ENCODE measurements at places on chromosomes 11 and 22.

GRCh38 chr22:23032658-23033057 is 37.7 kb upstream of the GNAZ start:
- no peak for DNase-seq

DNA sequence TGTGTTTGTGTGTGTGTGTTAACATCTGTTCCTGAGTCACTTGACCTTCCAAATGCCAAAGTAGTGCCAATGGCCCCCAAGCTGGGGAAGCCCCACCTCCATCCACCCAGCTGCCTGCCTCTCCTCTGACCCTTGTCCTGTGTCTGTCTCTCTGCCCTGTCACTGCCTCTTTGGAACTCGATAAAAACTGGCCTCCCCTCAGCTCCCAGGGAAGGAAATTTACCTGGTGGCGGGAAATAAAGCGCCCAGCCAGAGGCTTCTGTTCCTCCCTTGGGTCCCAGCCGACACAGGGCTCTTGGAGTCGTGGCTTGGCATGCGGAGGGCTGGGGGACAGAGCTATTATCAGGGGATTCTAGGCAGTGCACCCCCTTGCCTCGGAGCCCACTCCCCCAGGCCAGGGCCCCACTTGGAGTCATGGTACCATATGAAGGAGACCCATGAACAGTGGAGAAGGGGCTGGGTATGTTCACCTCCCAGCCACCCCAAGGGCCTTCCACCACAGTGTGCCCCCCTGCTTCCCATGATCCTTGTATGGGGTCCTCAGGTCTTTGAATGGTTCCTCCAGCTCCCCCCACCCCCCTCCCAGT is 6.2 kb downstream of the KCNC1 start:
- DNase-seq: no peak

DNA sequence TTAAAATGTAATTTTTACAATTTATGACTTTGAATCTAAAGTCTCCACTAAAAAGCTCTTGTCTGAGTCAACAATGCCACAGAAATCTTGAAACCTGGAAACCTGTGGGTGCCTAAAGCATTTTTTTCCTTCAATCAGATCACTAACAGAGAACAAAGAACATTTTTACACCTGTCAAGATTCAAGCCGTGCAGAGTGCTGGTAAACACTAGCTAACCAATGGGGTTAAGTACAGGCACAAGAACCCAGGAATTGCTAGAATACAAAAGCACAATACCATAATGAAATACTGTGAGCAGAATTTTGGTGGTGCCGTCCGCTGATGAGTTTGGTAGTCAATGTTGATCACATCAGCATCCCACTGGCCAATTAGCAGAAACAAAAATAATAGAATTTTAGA is 380.3 kb upstream of the PITPNB start:
- no peak for DNase-seq

- DNase-seq: no peak
These were observed 4.9 kb downstream of the LGALS1 start for GRCh38 chr22:37680191-37680851.

DNA sequence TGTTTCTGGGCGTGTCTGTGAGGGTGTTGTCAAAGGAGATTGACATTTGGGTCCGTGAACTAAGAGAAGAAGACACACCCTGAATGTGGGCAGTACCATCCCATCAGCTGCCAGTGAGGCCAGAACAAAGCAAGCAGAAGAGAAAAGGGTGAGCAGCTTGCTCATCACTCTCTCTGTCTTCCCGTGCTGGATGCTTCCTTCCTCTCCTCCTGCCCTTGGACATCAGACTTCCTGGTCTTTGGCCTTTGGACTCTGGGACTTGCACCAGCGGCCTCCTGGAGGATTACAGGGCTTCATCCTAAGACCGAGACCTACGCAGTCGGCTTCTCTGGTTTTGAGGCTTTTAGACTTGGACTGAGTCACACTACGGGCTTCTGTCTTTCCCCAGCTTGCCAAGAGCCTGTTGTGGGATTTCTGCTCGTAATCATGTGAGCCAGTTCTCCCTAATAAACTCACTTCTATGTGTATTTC is 18.8 kb downstream of the APOL2 start:
- no peak for DNase-seq

DNA sequence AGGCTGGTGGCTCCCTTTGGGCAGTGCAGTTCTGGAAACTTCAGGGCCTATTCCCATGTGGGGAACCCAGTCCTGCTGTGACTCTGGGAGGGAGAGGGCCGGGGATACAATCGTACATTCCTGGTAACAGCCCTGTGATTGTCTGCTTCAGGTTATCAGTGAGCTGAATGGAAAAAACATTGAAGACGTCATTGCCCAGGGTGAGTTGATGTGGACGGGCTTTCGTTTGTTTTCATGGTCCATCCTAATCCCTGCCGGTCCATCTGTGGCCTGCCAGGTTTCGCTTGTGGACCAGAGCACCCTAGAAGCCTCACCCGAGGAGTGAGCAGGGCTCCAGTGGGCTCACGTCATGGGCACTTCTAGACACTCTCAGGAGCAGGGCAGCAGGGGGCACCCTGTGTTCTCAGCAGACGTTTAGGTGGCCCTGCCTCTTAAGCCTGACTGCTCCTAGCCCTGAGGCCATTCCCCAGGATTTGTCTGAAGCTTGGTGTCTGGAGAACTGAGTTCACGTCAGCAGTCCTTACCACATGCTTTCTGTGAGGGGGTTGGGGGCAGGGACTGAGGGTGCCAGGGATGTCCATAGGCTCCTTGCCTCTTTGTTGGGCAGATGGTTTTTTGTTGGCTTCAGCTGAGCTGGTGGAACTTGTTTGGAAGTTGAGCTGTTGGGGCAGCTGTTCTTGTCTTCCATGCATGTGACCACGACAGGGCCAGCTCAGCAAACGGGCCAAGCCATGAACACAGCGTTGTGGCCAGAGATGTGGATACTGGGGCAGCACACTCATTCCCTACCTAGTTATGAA is 1.9 kb downstream of the RPLP2 start:
- DNase-seq: no peak

DNA sequence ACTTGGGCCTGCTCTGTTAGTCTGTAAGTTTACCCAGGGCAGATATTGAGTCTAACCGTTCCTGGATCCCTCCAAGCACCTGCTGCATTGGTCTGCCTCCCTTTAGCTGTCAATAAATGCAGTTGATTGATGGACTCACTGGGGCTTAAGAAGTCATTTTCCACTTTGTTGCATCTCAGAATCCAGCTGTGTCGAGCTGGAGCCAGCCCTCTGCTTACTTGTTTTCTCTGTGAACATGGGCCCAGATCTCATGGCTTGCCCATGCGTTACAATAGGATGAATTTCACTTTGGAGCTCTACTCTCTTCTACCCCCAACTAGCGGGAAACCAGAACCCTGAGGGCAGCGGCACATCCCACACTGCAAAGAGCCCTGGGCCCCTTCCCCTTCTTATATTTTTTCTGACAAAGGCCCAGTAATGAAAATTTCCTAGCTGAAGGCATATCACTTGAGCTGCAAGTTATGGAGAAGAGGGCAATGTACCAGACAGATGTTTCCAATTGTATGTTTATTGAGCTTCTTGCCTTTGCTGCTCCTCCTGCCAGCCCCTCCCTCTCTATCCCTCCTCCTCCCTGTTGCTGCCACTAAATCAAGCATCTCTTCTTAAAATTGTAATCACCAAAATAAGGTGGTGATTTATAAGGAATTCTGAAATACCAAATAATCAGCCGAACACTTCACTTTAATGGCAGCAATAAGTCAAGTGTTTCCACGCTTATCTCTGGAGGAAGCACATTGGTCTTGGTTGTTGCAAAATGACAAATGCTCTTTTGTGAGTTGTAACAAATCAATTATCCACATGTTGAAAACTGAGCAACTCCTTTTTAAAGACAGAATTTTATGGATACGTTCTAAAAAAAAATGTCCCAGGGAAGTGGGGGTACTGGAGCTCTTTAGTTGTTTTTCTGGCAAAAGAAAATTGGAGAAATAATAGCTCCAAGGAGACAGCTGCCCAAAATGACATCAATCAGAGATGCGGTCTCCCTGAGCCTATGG is 212.3 kb upstream of the ZBED5 start:
- DNase-seq: no peak

- DNase-seq: no peak
These were observed 193.0 kb downstream of the MAML2 start for GRCh38 chr11:96149743-96150555.

GRCh38 chr11:40338739-40339138 is 1120.7 kb downstream of the LRRC4C start:
- no peak for DNase-seq

GRCh38 chr11:73972187-73972586 is 10.5 kb downstream of the UCP2 start:
- no peak for DNase-seq

DNA sequence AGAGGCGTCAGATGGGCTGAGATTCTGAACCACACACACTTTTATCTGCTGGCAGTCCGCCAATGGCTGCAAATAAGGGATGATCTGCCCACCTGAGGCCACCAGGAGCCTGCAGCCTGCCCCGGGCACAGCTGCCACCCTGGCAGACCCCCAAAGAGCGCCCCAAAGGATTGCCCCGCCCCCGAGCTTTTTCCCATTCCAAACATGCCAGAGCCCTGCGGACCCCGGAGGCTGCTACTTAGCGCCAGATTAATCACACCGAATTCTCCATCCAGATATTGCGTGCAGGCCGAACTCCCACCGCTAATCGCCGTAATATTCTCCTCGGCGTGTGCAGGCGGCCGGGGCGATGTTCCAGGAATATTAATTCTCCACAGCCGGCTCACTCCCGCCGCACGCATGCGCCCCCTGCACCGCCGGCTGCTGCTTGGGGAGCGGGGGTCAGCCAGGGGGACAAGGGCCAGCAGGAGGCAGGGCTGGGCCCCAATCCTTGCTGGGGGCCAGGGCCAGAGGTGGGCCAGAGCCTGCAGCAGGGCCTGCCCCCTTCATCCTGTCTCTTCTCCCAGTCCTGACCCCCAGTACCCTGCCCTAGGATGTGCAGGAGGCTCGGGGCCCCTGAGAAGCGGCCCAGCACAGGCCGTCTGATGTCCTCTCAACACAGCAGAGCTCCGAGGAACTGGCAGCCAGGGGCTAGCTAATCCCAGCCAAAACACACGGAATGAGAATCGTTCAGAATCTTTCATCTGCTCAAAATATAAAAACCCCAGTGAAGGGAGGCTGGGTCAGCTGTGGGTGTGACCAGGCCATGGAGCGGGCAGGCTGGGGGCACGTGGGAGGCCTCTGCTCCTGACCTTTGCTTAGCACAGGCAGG is 19.5 kb upstream of the TCF20 start:
- DNase-seq: no peak

GRCh38 chr11:82308979-82309378 is 424.7 kb downstream of the FAM181B start:
- DNase-seq: no peak

DNA sequence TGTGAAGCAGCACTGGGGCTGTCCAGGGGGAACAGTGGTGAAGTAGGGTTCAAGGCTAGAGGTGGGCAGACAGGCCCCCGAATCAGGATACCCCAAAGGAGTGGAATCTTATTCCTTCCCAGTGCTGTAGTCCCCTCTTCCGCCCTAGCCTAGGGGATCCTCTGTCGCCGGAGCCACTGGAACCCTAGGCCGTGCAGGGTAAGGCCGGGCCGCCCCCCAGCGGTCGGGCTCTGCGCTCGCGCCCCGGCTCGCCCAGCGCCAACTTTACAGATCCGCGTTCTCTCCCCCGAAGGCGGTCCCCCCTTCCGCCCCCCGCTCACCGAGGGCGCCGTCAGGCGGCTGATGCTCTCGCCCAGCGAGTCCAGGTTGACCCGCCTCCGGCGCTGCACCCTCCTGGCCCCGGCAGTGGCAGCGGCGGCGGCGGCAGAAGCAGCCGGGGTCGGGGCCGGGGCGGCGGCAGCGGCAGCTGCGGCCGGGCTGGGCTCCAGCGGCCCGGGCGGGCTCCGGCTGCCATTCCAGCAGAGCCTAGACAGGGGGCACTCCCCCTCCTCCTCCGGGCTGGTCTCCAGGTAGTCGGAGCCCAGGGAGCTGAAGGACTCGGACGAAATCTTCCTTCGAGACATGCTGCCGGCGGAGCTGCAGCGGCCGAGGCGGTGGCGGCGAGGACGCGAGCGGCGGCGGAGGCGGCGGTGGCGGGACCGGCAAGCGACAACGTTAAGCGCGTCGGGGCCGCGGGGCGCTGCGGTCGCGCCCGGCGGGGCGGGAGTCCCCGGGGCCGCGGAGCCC is 650 bp downstream of the GUCY1A2 start:
- no peak for DNase-seq

- DNase-seq: no peak
These were observed 5.1 kb downstream of the POU2AF3 start for GRCh38 chr11:111303461-111303860.

GRCh38 chr22:22993184-22993583 is 77.1 kb upstream of the GNAZ start:
- no peak for DNase-seq

DNA sequence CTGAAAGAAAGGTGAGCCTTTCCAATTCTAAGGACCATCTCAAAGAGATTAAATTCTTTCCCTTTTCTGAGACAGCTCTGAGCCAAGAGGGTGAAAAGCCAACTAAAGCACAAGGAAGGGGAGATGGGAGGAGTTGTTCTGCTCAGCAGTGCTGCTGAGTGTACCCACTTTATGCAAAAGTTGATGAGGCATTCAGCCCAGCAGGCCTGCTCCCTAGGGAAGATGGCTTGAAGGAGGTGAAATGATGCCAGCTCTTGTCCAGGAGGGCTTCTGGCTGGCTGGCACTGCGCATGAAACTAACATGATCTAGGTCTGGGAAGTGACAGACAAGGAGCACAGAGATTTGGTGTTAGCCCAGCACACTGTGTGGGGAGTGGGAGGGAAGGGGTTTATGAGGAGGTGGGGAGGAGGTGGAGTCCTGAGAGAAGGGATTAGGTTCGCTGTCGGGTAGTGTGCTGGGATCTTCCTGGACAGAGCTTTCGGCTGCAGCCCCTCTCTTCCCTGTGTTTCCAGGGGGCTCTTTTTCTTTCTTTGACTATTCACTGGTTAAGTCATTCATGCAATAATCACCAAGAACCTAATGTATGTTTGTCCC is 225.5 kb upstream of the NARS2 start:
- no peak for DNase-seq

DNA sequence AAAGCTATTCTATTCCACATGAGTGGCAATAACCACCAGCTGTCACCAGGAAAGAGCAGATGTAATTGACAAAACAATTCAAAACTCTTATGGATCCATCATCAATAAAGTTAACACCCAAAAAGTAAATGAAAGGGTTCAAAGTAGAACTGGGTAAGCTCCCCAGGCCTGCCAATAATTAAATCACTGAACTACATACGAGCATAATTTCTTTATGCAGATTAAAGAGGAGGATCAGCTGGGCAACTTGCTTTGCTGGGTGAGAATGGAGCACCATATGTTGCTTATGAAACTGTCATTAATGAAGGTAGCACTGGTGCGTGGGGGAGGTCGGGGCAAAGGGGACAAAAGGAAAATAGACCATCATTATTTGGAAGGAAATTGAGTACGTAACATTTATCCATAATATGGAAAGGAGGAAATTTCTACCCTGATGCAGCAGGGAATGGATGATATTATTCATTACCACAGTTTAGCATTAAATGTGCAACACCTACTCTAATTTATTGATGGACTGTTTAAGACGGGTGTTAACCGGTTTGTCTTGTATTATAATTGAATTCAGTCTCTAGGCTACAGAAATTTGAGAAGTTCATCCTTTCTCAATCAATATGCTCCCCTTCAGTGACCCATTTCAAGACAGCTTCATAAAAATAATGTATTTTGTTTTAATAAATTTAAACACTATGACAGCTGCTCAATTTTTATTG is 315.9 kb downstream of the CADM1 start:
- DNase-seq: no peak

- DNase-seq: no peak
These were observed 138.5 kb downstream of the ARHGAP42 start for GRCh38 chr11:100825626-100826025.
